ENCODE measurements at places on chromosomes 7 and 10.

DNA sequence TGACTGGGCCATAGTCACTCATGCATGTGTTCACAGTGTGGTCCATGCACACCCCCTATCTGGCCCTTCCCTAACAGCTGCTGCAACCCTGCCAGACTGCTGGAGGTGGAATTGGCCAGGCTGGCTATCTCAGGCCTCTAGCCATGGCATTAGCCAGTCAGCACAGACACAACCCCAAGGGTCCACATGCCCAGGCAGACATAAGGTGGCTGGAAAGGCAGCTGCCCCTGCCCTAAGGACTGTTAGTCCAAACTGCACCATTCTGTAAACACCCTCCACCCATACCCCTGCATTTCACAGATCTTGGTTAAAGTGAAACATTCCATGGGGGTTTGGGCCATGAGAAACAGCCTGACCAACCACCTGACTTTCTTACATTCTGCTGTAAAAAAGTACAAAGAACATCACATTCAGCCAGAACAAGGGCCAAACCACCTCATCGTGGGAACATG is 137.4 kb upstream of the KCNMA1 start:
- no peak for DNase-seq

- peak; percentile 92 for DNase-seq
Observed at GRCh38 chr7:142808802-142809583, 38.2 kb downstream of the PRSS2 start.

- DNase-seq = no peak
Observed at GRCh38 chr10:63166742-63167258, 33.7 kb downstream of the NRBF2 start.

DNA sequence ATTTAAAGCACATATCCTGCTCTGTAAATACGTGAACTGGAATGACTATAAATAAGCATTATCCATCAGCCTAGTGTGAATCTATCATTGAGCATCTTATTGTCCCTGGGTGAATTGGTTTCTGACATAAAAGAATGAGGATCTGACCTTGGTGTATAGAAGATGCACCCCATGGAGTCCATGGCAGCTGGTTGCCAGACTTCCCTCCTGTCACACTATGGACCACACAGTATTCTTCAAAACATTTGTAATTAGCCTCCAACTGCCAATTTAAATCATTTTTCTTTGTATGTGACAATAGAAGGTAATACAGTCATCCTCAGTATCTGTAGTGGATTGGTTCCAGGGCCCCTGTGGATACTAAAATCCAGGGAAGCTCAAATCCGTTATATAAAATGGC is 238.1 kb upstream of the ZWINT start:
- DNase-seq = no peak

DNA sequence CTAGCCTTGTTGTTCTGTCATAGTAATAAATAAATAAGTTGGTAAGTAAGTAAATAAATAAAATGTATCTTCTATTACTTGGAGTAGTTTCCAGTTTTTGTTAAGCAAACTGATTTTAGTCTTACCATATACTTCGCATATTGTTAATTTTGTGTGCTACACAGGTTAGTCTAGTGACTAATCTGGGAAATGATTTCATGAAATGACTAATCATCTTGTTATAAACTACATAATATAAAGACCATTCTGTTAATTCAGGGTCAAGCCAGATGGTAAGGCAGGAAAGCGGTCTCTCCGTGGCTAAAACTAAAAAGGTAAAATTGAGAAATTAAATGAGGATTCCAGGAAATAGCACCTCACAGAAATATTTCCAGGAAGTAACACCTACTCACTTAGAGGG is 58.5 kb upstream of the FOXP2 start:
- no peak for DNase-seq

GRCh38 chr10:84406561-84406960 is 78.2 kb downstream of the CCSER2 start:
- no peak for DNase-seq

GRCh38 chr7:73895626-73896025 is 34.7 kb downstream of the TMEM270 start:
- no peak for DNase-seq

- DNase-seq = no peak
Observed at GRCh38 chr7:117071551-117071950, 118.2 kb downstream of the ST7 start.

- no peak for DNase-seq
Observed at GRCh38 chr10:97178074-97178473, 7.7 kb downstream of the SLIT1 start.

- DNase-seq = no peak
Observed at GRCh38 chr10:98029149-98030092, 1.0 kb downstream of the CRTAC1 start.

DNA sequence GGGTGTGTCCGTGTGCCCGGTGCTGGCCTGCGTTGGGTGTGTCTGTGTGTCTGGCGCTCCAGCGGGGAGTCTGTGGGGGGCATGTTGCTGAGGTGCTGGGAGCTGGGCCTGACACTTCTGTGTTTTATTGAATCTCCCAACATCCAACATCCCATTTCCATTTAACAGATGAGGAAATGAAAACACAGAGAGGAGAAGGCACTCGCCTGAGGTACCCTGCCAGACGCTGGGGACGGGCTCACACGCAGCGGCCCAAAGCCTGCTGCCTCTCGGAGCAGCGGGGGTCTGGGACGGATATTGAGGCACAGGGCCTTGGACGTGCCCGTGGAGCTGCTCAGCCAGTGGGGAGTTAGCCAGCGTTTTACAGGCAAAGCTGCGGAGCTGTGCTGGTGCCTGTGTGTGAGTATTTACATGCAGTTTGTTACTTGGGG is 133.9 kb downstream of the DNAJB6 start:
- DNase-seq = no peak

- DNase-seq = no peak
Observed at GRCh38 chr7:149171892-149172533, 23.3 kb upstream of the ZNF282 start.

DNA sequence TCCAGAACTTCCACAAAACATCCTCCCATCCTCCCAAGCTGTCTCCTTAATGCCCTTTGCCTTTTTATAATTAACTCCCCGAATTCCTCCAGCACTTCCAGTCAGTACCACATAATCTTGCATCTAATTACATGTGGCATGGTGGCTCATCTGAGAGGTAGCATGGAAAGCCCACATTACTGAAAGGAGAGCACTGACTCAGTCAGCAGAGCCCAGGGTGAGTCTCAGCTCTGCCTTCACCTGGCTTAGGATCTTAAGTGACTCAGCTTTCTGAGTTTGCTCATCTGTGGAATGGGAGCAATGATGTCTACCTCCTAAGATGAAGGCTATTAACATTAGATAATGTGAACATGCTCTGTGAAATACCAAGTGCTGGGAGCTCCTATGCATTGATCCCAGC is 433.9 kb downstream of the SORCS3 start:
- DNase-seq = no peak

DNA sequence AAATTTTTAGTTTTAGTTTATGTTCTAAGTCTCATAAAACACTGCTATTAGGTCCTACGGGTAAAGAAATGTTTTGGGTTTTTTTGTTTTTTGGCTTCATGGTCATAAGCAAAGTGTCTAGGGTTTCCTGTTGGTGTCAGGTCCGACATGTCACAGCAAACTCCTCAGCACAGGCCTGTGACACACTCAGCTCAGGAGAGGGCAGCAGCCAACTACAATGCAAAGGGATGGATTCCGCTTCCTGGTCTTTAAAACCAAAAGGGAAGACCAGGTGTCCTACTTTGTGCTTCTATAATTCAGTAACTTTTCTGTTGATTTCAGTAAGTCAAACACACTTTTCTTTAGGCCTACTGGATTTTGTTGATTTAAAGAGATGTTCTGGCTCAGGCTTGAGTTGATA is 83.8 kb upstream of the MACROH2A2 start:
- no peak for DNase-seq

DNA sequence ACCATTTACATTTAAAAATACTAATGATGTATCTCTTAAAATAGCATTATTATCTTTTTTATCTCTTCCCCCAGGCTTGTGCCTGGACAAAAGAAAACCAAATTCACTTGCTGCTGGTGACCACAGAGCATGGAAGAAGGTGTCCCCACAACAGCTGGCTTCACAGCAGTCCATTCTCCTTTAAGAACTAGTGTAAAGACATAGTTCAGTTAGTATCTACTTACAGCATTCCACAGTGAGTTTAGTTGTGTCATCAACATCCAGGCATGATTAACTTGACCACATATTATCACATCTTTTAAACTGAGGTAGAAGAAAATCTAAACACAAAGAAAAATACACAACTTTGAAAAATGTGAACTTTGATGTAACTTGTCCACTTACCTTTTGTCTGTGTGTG is 55.0 kb downstream of the LRRC17 start:
- no peak for DNase-seq

DNA sequence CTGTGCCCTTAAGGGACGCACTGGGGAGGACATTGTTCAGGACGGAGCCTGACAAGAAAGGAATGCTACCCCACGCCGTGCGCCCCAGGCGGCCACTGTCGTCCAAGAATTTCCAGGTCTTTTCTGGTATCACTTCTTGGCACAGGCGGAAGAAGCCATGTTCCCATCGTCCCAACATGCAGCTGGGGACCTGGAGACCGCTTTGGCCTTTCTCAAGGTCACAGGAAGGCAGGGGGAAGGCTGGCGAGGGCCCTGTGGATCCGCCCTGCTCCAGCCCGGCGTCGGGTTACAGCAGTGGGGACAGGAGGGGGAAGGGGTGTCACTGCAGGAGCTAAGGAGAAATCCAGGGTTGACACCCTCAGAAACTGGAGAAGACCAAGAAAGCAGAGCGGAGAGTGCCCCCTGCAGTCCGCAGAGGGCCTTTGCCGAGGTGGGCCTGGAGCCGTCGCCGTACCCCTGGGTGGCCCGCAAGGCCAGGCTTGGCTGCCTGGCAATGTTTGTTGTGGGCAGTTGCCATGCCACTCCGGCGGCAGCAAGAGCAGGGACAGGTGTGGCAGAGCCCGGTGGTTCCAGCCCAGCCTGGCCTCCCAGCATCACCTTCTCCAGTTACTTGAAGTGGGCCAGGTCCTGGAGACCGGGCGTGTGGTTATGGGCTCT is 104.1 kb downstream of the LHPP start:
- no peak for DNase-seq

DNA sequence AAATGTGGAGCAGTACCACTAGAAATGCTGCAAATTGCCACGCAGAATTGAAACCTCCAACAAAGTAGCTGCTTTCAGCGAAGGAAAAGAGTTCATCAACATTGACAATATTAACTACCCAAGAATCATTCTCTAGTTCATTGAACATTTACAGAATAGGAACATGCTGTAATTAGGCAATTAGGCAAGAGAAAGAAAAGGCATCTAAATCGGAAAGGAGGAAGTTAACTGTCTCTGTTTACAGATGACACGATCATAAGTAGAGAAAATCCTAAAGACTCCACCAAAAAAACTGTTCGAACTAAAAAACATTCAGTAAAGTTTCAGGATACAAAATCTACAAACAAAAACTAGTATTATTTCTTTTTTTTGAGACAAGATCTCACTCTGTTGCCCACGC is 8.9 kb upstream of the PKD1L1 start:
- no peak for DNase-seq

DNA sequence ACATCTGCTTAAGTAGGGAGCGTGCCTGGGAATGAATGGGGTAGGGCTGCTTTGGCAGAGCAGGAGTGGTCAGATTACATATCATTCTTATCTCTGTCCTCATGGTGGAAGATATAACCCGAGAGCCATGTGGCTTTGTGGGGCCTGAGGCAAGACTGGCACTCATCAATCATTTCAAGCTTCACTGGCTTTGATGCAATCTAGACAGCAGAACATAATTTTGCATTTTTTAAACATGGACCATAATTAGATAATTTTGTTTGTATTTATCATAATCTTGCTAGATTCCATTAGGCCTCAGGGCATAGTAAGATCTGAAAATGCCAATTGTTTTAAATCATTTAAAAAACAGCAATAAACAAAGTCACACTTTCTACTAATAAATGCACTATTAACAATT is 480.3 kb downstream of the NXPH1 start:
- no peak for DNase-seq

- no peak for DNase-seq
Observed at GRCh38 chr10:84314275-84314674, 14.1 kb upstream of the CCSER2 start.

DNA sequence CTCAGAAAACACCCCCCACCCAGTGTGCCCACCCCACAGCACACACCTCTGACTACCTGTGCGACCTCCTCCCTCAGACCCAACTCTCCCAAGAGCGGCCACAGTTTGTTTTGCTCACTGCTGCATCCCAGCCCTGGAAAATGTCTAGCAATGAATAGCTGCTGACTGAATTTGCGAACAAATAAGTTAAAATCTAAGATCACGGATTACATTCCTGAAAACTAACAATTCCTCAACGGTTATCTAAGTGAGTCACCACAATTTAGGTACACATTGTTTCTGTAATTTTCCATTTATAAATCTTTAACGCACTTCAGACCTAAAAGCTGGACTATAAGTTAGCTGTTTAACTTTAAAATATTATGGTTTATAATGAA is 235.2 kb downstream of the ZMYND11 start:
- no peak for DNase-seq

DNA sequence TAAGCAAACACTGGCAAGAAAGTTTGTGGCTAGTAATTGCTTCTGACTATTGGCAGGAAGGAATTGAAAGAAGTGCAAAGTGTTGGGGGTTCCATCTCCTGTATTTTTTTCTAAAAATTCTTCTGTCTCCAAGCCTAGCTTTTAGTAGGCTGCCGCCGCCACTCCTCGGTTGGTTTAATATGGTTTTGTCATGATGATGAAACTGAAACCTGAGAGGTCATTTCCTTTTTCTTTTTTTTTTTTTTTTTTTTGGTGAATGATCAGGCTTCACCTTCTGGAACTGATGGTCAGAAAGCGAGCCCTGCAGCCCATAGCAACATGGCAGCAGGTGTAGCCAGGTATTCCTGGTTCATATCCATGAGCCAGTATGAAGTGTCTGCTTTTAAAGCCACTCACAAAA is 75.3 kb upstream of the AGBL3 start:
- no peak for DNase-seq

DNA sequence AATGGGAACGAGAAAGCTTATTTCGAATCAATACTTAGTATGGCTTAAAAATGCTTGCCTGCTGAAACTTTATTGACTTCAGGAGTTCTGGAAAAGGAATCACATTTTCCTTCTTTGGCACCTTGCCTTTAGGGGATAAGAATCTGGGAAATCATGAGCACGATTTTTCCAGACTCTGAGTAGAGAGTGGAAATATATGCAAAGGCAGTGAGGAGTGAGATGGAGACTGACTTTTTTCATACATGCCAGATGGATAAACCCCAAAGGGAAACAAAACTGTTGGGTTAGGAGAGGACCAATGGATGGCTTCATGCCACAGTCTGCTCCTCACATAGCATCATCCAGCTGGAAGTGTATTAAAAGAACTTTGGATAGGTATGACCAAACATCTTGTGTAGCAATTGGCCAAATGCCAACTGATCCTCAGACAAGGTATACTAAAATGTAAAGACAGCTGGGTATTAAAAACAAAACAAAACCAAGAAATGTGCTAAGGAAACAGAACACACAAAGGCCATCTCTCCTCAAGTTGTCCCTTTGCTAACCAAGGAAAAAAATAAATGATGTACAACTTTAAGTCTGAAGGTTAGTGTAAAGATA is 1.7 kb downstream of the COL28A1 start:
- DNase-seq = no peak

DNA sequence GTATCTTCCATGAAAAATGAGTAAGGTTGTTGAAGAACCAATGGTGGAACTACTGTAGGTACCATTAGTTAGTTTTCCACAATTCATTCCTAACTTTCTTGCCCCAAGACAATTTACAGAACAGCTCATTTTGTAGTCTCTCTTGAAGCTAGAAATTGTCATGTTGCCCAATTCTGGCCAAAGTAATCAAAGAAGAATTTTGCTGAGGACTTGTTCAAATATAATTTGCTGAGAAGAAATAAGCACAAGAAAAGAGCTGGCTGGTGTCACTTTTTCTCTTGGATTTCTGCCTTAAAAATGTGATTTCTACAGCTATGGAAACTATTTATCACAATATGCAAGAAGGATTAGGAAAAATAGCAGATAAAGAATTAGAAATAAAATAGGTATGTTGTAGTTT is 199.2 kb upstream of the SEMA3A start:
- no peak for DNase-seq

Measured in stimulated activated CD8-positive, alpha-beta memory T cell treated with anti-CD3 and anti-CD28 coated beads, Interleukin-12 subunit alpha, Interleukin-12 subunit beta, amount 100 ng/mL, for 1 hour (primary cell).